ENCODE measurements at places on chromosomes 2 and 18.
A peak's percentile ranks its signal among the peaks of the same experiment; 100 is the strongest.

DNA sequence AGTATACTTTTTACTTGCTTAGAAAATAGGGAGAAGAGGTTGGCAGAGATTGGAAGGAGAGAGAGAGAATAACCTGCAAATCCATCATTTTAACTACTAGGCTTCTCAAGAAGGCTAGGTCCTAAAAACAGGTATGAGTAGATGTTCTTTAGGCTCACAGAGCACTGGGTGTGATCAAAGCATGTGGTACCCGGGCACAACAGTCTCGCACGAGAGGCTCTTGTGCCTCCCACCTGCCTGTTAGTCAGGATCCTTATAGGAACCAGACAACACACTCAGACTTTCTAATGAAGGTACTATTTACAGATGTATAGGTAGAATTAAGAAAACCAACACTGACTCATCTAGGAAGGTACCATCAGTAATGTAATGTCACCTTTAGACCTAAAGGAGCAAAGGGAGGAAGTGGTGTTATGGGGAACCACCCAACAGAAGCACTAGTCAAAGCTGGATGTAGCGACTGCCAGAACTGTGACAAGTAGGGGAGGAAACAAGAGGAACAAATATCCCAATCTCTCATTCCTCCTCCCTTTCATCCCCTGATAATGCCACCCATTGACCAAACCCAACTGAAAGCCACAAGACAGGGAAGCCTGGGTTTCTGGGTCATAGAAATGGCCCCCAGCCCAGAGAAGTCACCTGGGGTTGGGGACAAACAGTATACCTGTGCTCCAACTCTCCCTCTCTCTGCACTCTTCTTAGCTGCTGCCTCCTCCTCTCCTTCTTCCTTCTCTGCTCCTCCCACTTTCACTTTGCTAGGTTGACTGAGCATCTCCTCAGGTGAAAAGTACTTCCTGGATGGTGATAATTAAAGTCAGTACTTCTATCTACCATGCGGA is 16.0 kb upstream of the MARCHF4 start:
- no peak for DNase-seq

GRCh38 chr2:216548901-216549331 is 50.3 kb downstream of the RPL37A start:
- no peak for DNase-seq

GRCh38 chr2:114762986-114763385 is 320.5 kb downstream of the DPP10 start:
- no peak for DNase-seq

DNA sequence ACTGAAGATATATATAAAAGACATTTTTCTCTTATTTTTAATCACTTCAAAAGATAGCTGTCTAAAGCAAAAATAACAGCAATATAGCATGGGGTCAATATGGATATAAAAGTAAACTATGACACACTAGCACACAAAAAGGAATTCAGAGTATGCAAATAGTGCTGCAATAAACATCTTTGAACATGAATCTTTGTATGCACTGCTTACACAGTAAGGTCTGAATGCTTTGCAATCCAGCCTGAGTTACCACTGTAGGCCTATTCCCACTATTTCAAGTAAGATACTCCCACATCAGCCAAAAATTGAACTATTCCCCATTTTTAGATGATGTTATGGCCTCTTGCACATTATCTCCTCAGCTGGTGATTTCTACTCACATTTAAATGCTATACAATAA is 27.4 kb upstream of the ERCC3 start:
- no peak for DNase-seq

DNA sequence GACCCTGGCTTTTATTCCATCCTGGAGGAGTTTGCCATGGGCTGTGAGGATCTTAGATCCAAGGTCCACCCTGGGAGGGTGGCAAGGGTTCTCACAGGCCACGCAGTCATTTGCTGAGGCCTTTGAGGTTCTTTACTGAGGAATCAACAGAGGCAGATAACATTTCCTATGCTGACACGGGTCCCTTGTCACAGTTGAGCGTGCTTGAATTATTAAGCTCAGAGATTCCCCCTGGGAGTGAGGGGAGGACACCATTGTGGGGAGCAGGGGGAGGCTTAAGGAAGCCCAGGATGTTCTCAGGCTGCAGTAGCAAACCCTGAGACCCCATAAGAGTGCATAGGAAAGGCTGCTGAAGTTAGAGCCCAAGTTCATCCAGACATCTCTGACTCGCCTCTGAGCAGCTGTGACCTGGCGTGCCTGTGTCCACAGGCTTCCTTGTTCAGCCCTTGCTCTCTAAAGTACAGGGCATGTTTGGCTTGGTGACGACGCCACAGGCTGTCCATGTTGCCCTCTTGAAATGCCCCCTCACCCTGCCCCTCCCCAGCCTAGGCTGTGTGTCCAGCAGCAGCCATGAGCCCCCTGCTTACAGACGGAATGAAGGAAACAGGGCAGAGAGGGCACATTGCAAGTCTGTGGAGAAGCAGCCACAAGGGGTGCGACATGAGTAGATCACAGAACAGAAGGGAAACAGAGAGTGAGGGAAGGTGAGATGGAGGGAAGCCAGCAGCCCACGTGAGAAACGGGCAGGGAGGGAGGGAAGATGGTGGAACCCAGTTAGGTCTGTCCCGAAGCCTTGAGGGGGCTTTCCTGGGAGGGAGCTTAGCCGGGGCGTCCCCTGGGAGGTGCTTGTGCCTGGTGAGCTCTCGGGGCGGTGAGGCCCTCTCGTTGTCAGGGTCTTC is 34.0 kb downstream of the NAPG start:
- no peak for DNase-seq

DNA sequence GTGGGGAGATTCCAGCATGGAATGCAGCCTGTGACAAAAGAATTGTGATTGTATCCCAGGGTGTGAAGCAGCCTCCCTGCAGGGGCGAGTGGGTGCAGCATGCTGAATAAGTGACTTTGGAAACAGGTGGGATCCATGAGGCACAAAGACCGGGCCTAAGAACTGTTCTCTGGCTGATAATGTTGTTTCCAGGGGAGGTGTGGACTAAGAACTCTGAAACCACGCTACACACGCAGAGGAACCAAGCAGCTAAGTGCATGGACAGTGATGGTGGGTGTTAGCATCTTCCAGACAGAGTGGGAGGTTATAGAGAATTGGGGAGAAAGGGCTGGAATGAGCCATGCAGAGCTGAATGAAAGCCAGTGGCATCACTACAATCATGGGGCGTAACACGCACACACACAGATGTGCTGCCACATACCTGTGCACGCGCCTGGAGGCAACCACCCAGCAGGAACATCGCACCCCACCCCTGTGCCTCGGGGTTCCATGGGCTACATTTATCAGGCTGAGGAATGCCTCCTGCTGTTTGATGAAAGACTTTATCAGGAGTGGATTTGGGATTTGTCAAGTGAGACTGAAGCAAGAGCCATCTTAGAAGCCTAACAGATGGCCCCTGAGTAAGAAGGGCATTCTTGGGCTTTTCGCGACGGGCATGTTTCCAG is 424.5 kb upstream of the SALL3 start:
- DNase-seq: no peak

DNA sequence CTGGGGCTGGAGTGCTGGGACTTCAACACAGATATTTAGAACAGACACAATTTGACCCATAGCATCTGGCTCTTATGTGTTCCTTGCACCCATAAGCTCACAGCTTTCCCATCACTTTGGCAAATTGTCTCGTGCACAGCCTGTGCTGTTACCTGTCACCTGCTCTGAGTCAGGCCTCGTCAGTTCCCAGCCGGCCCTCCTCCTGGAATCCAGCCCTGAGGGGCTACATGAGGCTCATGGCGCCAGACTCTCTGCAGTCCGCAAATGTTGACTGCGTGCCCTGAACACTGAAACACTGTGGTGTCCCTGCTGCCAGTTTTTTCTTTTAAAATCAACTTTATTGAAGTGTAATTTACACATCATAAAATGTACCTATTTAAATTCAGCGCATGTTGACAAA is 65.4 kb upstream of the BZW1 start:
- no peak for DNase-seq

DNA sequence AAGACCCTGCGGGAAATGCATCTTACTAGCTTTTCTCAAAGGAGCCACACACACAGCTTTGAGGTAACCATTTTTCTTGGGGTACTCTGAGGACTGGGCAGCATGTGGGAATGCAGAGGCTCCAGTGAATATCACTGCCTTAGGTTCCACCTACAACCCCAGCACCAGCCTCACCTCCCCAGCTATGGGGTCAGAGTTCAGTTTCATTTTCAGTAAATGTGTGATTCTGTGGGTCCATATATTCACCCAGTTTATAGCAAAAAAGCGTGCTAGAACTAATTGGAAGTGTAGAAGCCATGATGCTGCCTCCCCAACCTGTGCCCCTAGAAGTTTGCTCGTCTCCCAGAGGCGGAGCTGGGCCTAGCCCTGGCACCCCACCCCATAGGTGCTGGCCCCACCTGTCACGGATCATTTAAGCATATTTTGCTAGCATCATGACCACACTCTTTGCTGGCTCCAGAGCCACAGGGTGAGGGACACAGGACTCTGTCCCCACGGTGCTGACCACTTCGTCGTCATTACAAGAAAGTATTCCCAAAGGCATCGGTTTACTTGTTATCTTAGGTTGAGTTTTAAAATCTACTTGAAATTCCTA is 57.7 kb downstream of the SH3RF3 start:
- no peak for DNase-seq

DNA sequence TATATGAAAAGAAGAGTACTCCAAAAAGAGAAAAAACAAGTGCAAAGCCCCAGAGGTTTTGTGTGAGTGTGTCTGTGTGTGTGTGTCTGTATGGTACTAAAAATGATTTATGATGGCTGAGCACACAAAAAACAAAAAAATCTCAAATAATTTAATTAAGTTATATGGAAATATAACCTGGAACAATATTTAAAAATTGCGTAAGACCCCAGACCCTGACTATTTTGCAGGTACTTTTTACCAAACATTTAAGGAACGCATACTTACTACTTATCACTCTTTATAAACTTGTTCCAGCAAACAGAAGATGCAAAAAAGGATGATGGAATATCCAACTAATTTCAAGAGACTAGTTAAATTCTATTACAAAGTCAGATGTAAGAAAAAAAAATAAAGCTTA is 317.4 kb upstream of the KCNH7 start:
- DNase-seq: no peak

- no peak for DNase-seq
These were observed 186.9 kb upstream of the PXDN start for GRCh38 chr2:1931003-1931914.

- DNase-seq: no peak
These were observed 89.6 kb upstream of the PPP1CB start for GRCh38 chr2:28662044-28662443.

- DNase-seq: no peak
These were observed 130.9 kb upstream of the ARHGAP28 start for GRCh38 chr18:6598657-6599056.

DNA sequence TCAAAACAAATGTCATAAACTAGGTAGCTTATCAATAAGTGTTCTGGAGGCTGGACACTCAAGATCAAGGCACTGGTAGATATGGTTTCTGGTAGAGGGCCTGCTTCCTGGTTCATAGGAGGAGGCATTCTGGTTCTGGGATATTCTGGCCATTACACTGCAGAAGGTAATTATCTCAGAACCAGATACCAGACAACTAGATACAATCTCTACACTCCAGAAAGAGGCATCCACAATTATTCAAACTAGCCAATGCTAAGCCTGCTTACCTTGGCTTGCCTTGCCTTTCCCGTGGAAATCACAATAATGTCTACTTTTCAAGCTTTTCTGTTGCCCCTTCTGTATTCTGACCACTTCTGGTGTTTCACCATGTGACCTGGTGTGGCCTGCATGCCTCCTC is 785.2 kb upstream of the GYPC start:
- no peak for DNase-seq

DNA sequence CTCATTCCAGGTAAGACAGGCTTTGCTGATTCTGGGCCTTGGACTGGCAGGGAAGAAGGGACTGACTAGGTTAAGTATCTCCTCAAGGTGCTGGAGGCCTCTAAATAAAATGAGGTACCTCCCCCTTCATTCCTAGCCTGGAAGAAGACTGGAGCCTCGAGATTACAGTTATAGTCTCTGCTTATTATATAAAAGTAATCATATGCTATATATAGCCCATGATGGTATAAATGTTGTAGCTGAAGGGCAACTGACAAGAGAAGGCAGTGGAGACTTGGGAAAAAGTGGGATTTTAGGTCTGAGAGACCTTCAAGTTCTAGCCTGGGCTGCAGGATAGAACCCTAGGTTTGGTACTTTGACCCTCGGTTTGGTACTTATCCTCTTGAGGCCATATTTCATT is 248.3 kb downstream of the PLCL1 start:
- DNase-seq: no peak

GRCh38 chr18:12990123-12990475 is 1.1 kb upstream of the CEP192 start:
- DNase-seq: no peak

GRCh38 chr2:134875309-134875708 is 36.9 kb downstream of the ACMSD start:
- no peak for DNase-seq

- no peak for DNase-seq
These were observed 5.5 kb upstream of the ARL4C start for GRCh38 chr2:234502285-234502918.

GRCh38 chr2:6874032-6874431 is 3.5 kb upstream of the RSAD2 start:
- no peak for DNase-seq

DNA sequence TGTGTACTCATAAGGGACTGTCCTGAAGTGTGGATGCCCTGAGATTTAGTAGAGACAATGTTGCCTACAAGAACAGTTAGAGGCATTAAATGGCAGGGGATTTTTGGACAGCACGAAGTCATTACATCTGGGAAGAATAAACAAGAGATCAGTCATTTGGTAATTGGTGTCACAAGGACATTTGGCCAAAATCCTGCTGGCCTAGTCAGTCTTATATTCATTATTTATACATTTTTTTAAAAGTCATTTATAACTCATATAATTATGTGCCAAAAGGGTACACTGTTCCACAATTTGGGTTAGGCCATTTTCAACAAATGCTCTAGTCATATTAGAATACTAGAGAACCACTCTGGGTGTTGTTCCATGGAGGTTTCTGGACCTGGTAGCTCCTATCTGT is 104.7 kb downstream of the LRATD1 start:
- no peak for DNase-seq

- DNase-seq: no peak
These were observed 124.5 kb downstream of the VAPA start for GRCh38 chr18:10038268-10038667.

GRCh38 chr2:106053116-106053515 is 141.0 kb downstream of the UXS1 start:
- peak; percentile 35 for DNase-seq

DNA sequence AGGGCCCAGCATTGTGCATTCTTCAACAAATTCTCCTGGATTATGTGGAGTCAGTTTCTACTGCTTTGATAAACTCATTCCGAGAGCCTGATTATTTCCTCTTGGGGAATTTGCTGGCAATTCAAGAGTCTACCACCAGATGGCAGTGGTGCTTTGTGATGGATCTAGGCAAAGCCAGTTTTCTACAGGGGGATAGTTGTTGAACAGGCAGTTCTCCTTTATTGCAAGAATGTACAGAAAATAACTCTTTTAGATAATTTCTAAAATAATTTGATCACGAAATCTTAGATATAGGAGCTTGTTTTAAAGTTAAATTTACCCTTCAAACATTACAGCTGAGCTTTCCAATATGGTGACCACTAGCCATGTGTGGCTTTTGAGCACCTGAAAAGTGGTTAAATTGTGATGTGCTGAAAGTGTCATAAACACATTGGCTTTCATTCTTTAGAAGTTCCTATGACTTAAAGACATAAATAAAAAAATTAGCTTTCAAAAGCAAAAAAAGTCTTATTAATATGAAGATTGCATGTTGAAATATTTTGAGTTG is 66.7 kb upstream of the HAAO start:
- DNase-seq: peak; percentile 69
